Islet precursor cell (in vitro differentiated cells): ENCODE measurements at places on chromosomes 2 and 18.

- no peak for DNase-seq
Observed at GRCh38 chr2:40690036-40690435, 238.1 kb upstream of the SLC8A1 start.

GRCh38 chr2:88110830-88111229 is 17.0 kb downstream of the FABP1 start:
- DNase-seq = no peak

GRCh38 chr2:219521066-219521880 is 7.0 kb downstream of the ASIC4 start:
- peak; percentile 94 for DNase-seq

DNA sequence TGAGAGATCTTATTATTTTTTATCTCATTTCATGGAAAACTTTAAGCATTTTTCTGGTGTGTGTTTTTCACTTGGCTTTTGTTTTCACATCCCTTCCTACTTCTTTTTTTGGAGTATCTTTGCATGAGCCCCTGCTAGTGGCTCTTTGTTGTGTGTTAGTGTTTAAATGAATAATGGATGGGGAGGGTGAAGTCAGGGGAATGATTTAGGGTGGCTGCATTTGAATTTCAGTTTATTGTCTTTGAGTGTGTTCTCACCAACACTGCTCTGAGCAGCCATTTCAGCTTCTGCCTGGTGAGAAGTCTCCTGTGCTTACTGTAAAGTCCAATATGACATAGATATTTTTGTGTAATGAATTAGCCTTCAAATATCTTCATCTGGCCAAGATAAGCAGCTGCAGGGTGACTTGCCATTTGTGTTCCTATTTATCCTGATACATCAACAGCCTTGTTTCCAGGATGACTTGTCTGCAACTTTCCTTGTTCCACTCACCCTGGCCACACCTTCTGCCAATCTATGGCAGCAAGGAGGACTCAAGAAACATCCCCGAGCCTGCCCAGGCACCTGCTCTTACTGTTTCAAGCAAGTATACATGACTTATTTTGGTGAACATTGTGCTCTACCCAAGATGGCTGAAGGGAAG is 182.6 kb downstream of the PDE11A start:
- no peak for DNase-seq

- no peak for DNase-seq
Observed at GRCh38 chr2:20254731-20255130, 29.8 kb upstream of the SDC1 start.

DNA sequence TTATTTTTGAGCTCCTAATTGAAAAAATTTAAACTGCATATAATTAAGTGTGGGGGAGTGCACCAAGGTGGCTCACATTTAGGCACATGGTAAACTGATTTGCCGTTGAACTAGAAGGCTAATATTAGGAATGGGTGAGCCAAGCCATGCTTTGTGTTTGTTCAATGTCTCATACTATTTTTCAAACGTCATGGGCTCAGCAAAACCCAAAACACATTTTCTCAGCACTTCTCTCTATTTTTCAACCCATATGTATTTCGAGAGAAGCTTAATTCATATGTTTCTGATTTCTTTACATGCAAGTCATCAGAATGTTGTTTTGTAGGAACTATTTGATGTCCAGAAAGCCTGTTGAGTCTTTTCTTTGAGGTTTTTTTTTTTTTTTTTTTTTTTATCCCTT is 291.2 kb downstream of the TCF4 start:
- DNase-seq = no peak

- no peak for DNase-seq
Observed at GRCh38 chr2:16813593-16813992, 148.0 kb upstream of the CYRIA start.

DNA sequence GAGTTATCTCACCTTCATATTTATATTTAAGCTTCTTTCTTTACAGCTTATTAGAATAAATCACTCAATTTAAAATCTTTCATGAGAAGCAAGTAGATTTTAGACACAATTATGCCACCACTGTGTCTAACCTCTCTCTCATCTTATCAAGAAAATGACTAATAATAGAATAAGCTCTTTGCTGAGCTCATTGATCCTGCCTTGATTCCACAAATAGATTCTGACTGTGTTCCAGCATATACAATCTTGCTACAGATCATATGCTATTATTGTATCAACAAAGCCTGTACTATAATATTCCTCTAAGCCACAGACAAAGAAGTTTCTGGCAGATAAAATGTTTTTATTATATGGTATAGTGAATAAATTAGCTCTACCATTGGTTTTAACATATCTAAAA is 168.7 kb upstream of the GULP1 start:
- DNase-seq = no peak

GRCh38 chr18:36157441-36157840 is 27.7 kb downstream of the ELP2 start:
- DNase-seq = no peak
